ENCODE measurements at places on chromosomes 13 and 19. TPM values are rescaled to one million over a fixed set of nuclear protein-coding genes. Genes with fewer than 3 reads are reported as not detected.
A peak's percentile ranks its signal among the peaks of the same experiment; 100 is the strongest.

C19orf85 gene
- 3.1 TPM for total RNA-seq

NDUFA11 gene
- total RNA-seq: 269 TPM

- peak; percentile 83 for DNase-seq
- H3K36me3 ChIP-seq: no peaks in the 10 kb centered on the region
- peak overlapping the region; percentile 42 for H3K27ac ChIP-seq
- no peak overlapping the region for H3K4me3 ChIP-seq
- H3K4me1 ChIP-seq: peaks cover 8% of the 10 kb centered on the region
Observed at GRCh38 chr13:39394796-39395678, 208.0 kb downstream of the LHFPL6 start.

- no peak overlapping the region for H3K27ac ChIP-seq
- H3K27me3 ChIP-seq: no peaks in the 10 kb centered on the region
- H3K4me1 ChIP-seq: no peaks in the 10 kb centered on the region
- H3K4me3 ChIP-seq: peak overlapping the region; percentile 75
Observed at GRCh38 chr19:24127601-24128000, 40.6 kb downstream of the ZNF254 start.

- H3K36me3 ChIP-seq: peaks cover 4% of the 10 kb centered on the region
- no peaks in the 10 kb centered on the region for H3K27me3 ChIP-seq
- H3K4me1 ChIP-seq: no peaks in the 10 kb centered on the region
- no peak for DNase-seq
- H3K4me3 ChIP-seq: no peak overlapping the region
- H3K27ac ChIP-seq: no peak overlapping the region
Observed at GRCh38 chr19:58460039-58460438, 6.8 kb upstream of the ZNF324 start.

- H3K4me1 ChIP-seq: no peaks in the 10 kb centered on the region
- H3K27ac ChIP-seq: no peak overlapping the region
- no peaks in the 10 kb centered on the region for H3K27me3 ChIP-seq
- H3K4me3 ChIP-seq: no peak overlapping the region
- no peaks in the 10 kb centered on the region for H3K36me3 ChIP-seq
- no peak for DNase-seq
Observed at GRCh38 chr13:88417801-88418200, 746.6 kb downstream of the SLITRK5 start.

RNF17 gene
- not detected for total RNA-seq

MADCAM1 gene
- total RNA-seq: 2.6 TPM

DNA sequence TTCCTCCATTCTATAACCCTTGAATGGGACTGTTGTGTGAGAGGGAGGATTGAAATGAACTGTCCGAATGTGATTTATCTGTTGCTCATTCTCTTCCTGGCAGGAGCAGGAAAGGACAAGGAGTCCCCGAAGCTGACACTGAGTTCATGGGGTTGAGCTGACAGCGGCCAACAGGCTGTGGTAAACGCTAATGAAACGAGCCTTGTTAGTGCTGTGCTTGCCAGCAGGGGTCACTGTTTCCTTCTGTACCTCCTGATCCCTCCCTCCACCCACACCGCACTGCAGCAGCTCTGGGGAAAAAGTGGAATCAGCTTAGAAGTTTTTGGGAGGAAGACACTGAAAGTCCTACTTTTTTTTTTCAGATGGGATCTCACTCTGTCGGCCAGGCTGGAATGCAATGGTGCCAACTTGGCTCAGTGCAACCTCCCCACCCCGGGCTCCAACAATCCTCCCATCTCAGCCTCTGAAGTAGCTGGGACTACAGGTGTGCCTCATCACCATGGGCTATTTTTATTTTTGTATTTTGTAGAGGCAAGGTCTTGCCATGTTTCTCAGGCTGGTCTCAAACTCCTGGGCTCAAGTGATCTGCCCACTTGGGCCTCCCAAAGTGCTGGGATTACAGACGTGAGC is 6.7 kb upstream of the ZNF761 start:
- peaks cover 7% of the 10 kb centered on the region for H3K4me1 ChIP-seq
- no peaks in the 10 kb centered on the region for H3K27me3 ChIP-seq
- peak; percentile 91 for DNase-seq
- no peaks in the 10 kb centered on the region for H3K36me3 ChIP-seq
- H3K4me3 ChIP-seq: no peak overlapping the region

IQCN gene
- total RNA-seq: 3.3 TPM

GRCh38 chr19:28117143-28117542 is 1095.8 kb downstream of the UQCRFS1 start:
- H3K27ac ChIP-seq: no peak overlapping the region
- no peak for DNase-seq
- no peaks in the 10 kb centered on the region for H3K27me3 ChIP-seq
- no peaks in the 10 kb centered on the region for H3K36me3 ChIP-seq
- no peak overlapping the region for H3K4me3 ChIP-seq

GRCh38 chr13:21758441-21758840 is 87.6 kb downstream of the FGF9 start:
- no peaks in the 10 kb centered on the region for H3K27me3 ChIP-seq
- H3K36me3 ChIP-seq: no peaks in the 10 kb centered on the region
- DNase-seq: no peak
- H3K27ac ChIP-seq: no peak overlapping the region
- H3K4me3 ChIP-seq: no peak overlapping the region
- H3K4me1 ChIP-seq: peaks cover 3% of the 10 kb centered on the region

DNA sequence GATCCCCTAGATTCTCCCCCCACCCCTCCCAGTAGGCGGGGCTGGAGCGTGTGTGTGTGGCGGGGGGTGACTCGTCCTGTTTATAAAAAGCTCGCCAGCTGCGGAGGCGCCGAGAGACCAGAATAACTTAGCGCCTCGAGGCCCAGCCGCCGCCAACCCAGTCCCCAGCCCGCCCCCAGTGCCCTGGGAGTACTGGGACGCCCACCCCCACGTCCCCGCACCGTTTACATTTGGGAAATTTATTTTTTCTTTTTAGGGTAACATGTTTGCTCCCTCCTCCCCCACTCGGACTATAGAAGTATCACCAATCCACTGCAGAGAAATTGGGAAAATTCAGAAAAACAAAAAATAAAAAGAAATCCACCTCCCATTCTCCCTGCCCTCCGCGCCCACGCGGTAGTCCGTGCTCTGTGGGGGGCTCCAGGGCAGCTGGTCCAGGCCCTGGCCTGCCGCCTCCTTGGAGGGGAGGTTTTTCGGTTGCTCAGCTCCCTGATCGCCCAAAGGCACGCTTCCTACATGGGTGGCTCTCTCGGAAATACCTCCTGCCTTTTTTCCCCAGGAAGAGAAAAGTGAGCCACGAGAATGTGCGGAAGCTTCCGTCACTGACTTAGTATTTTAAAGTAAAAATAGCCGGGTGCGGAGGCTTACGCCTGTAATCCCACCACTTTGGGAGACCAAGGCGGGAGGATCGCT is 1.5 kb upstream of the RAB3A start:
- peak; percentile 85 for DNase-seq
- no peaks in the 10 kb centered on the region for H3K36me3 ChIP-seq
- H3K4me3 ChIP-seq: peak overlapping the region; percentile 87
- H3K27ac ChIP-seq: peak overlapping the region; percentile 86
- H3K4me1 ChIP-seq: no peaks in the 10 kb centered on the region
- H3K27me3 ChIP-seq: peaks cover 5% of the 10 kb centered on the region

TMEM59L gene
- total RNA-seq: 7.2 TPM

DNA sequence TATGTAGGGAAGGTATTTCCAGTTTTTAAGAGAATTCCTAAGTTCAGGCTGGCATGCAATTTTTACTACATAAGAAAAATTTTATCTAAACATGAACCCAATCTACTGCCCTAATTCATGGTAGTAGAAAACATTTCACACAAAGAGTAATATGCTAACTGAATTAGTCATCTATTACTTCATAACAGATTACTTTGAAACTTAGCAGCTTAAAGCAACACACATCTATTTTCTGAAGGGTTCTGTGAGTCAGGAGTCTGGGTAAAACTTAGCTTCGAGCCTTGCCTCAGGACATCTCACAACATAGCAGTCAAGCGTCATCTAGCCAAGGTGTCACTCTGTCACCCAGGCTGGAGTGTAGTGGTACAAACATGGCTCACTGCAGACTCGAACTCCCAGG is 537.5 kb downstream of the DCT start:
- H3K4me1 ChIP-seq: no peaks in the 10 kb centered on the region
- H3K27ac ChIP-seq: no peak overlapping the region
- no peak for DNase-seq

KDELR1 gene
- total RNA-seq: 231 TPM

DNA sequence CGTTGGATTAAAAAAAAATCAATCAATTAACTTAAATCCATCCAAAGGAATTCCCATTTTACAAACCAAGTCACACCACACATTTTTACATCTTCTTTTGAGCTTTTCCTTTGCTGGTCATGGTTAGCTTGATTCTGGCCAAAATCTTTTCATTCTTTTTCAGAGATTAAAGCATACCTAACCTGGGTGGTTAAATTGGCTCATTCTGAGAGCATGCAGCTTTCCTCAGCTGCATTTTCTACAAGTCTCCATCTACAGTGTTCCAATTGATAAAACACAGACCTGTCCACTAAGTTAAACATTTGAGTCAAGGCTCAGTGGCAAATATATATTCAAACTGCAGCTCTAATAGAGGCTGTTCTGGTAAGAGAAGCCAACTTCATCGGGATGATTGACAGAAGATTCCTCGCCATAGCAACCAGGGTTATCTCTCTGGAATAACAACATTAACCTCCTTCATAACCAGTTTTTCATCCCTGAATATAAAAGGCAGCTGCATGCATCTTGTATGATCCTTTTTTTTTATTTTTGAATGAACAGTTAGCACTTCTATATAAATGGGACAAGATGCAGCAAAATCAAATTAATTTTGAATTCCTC is 106.2 kb downstream of the DNAJC15 start:
- H3K27ac ChIP-seq: no peak overlapping the region
- H3K4me1 ChIP-seq: peaks cover 7% of the 10 kb centered on the region
- H3K27me3 ChIP-seq: no peaks in the 10 kb centered on the region
- DNase-seq: no peak

GRCh38 chr19:38233740-38234251 is 9.8 kb upstream of the DPF1 start:
- no peaks in the 10 kb centered on the region for H3K4me1 ChIP-seq
- H3K27me3 ChIP-seq: peaks cover 24% of the 10 kb centered on the region
- H3K4me3 ChIP-seq: no peak overlapping the region
- DNase-seq: peak; percentile 96

SYMPK gene
- total RNA-seq: 119 TPM

ZNF296 gene
- 114 TPM for total RNA-seq

GRCh38 chr13:36979361-36980050 is 19.6 kb downstream of the ALG5 start:
- no peaks in the 10 kb centered on the region for H3K27me3 ChIP-seq
- H3K36me3 ChIP-seq: peaks cover 70% of the 10 kb centered on the region
- DNase-seq: no peak

GRCh38 chr19:41411968-41412265 is 14.3 kb downstream of the BCKDHA start:
- H3K36me3 ChIP-seq: no peaks in the 10 kb centered on the region
- DNase-seq: no peak
- no peak overlapping the region for H3K27ac ChIP-seq
- no peak overlapping the region for H3K4me3 ChIP-seq
- H3K4me1 ChIP-seq: peaks cover 4% of the 10 kb centered on the region

GRCh38 chr19:7230826-7231225 is 63.4 kb downstream of the INSR start:
- no peaks in the 10 kb centered on the region for H3K27me3 ChIP-seq
- no peak overlapping the region for H3K27ac ChIP-seq
- no peaks in the 10 kb centered on the region for H3K4me1 ChIP-seq
- H3K4me3 ChIP-seq: no peak overlapping the region
- no peaks in the 10 kb centered on the region for H3K36me3 ChIP-seq
- no peak for DNase-seq

DNA sequence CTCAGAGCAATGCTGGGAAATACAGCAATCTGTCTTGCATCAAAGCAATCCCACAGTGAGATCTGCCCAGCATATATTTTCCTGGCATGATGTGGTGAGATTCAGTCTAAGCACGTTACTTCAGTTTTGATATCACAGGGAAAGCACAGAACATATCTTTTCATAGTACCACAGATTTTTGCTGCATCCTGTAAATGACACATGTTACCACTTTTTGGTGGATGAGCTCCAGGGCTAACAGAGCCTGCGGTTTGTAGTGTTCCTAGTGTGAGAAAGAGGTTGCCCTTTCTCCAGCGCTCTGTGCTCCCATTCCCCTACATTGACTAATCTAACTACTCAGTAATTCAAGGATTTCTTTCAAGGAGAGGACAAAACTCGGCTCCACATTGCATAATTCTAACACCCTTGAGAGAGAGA is 409.0 kb downstream of the GPC6 start:
- no peak overlapping the region for H3K4me3 ChIP-seq
- no peaks in the 10 kb centered on the region for H3K36me3 ChIP-seq
- no peak for DNase-seq
- H3K27me3 ChIP-seq: no peaks in the 10 kb centered on the region
- H3K27ac ChIP-seq: no peak overlapping the region

ZNF763 gene
- 3.6 TPM for total RNA-seq

GRCh38 chr19:7385062-7385461 is 36.3 kb downstream of the ARHGEF18 start:
- no peak for DNase-seq
- no peaks in the 10 kb centered on the region for H3K4me1 ChIP-seq
- H3K27me3 ChIP-seq: no peaks in the 10 kb centered on the region

IZUMO2 gene
- not detected for total RNA-seq

DNA sequence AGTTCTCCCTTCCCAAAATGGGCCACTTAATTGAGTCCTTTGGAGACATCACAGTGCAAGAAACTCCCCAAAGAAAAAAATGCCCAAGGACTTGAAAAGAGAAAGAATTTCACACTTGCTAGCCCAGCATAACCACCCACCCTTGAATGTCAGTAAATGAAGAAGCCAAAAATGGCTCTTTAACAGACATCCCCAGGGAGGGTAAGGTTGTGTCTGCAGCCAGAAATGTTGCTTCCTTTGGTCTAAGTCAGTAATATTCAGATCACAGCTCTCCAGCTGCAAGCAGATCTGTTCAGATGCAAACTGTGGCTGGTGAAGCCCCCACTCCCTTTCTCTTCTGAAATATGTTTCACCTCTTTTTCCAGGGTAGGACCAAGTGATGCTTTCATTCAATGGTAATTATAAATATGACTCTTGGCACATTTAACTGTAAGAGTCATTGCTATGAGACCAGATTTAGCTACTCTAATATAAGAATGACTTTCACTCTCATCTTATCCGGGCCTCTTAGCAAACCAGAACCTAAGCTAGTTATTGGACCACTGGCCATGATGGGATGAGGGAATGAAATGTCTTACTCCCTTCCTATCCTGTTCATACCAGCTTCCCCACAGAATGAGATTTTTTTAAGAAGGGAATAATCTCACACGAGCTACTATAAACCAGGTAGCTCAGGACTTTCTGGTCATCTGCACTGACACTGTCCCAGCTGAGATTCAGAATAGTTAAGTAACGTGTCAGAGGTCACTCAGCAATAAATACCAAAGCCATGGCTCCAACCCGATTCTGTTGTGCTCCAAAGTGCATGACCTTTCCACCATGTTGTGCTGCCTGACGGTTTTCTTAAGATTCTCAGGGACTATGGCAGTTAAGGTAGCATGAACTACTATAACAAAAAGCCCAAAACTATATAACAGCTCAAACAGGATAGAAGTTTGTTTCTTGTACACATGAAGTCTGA is 234.1 kb downstream of the FOXO1 start:
- no peak overlapping the region for H3K27ac ChIP-seq
- H3K4me1 ChIP-seq: no peaks in the 10 kb centered on the region
- no peak for DNase-seq
- H3K27me3 ChIP-seq: no peaks in the 10 kb centered on the region
